ENCODE measurements at places on chromosomes 11 and 22.

GRCh38 chr22:38204784-38205183 lies 3.0 kb downstream of the MAFF start:
- no peak for DNase-seq

DNA sequence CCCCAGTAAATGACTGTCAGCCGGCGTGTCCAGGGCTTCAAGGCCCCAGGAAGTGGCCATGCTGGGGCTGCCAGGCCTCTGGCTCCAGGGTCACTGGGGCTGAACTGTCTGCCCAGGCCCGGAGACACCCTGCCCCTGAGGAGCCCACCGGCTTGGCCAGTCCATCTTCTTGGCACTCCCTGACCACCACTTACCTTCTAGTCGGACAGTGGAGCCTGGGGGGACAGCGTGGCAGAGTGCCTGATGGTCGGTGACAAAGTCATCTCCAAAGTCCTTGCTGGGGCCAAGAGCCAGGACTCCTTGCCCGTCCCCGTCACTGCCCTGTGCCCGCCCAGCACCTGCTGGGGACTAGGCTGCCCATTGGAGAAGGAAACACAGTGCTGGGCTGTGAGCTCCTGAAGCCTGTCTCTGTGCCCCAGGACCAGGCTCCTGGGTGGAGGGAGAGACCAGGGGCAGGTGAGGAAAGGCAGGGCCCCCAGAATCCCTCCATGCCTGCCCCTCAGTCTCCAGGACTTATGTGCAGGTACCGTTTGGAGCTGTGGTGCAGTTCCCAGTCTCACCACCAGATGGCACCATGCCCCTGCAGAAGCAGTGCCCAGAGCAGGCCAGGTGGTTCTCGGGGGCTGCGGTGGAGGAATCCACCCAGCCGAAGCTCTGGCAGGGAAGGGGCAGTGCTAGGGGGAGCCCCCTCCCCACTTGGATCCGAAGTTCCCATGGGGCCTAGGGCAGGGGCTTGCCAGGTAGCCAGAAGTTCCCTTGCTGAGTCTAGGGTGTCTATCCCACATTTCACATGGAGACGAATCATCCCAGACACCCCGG lies 6.0 kb upstream of the CCDC188 start:
- no peak for DNase-seq

GRCh38 chr11:34323601-34324000 lies 34.2 kb downstream of the ABTB2 start:
- no peak for DNase-seq

DNA sequence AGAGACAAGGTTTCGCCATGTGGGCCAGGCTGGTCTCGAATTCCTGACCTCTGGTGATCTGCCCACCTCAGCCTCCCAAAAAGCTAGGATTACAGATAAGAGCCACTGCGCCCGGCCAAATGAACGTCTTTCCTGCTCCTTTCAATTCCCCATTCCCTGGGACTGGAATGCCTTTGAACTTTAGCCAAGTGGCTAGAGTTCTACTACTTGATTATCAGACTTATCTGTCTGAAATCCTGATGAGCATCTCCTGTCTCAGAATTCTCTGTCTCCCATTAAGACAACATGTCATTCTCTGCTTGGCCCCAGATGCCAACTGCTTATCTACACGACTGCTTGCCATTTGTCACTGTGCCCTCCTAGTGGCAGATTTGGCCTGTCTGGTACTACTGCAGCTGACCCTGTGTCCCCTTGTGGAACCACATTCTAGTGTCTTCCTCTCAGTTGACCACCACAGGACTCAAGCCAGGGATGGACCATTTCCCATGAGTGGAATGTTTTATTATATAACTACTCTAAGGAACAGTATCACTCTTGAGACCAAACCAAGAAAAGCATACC lies 33.1 kb upstream of the IPO7 start:
- no peak for DNase-seq

- peak; percentile 87 for DNase-seq
These were observed 10.6 kb upstream of the TREH start for GRCh38 chr11:118689852-118690552.

DNA sequence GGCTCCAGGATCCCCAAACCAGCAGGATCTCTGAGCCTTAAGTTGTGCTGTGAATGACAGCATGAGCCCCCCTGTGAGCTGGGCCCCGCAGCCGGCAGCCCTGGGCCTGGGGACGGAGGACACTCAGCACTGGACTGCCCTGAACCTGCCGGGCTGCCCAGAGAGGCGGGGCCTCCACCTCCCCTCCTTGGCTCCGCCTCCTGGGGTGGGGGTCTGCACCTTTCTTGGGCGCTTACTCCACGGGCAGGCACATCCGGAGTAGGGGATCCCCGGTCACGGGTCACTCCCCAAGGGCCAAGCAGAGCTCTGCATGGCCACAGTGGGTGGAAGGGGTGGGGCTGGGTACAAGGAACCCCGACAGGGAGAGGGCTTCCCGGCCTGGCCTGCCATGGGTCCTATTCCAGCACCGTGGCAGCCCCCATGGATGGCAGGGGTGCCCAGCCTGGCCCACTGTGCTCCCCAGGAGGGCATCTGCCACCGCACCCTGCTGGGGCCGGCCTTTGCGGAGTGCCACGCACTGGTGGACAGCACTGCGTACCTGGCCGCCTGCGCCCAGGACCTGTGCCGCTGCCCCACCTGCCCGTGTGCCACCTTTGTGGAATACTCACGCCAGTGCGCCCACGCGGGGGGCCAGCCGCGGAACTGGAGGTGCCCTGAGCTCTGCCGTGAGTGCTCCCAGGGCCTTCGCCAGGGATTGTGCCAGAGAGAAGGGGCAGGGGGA lies 5.4 kb downstream of the MUC5B start:
- DNase-seq = no peak

DNA sequence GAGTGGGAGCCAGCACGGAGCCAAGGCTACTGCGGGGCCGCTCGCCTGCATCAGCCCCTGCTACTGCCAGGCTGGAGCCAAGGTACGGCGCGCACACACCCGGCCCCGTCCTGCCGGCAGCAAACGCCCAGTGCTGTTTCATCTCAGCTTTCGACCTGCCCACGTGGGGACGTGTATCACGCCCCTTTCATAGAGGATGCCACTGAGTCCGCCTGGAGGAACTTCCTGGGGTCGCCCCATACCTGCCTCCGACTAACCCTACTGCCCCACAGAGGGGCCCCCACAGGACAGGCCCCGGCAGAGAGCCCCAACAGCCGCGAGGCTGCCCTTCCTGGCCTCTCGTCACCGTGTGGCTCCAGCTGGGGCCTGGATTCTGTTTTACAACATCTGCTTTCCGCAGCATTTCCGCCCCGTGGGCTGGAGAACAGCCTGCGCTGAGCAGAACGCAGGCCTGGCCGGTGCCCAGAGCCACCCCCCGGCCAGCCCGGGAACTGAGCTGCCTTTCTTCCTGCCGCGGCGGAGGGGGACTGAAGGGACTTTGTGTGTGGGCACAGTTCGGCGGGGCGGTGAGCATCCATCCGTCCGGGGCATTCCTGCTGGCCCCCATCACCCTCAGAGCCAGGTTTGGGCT lies 22.9 kb upstream of the ARHGAP8 start:
- DNase-seq = no peak

GRCh38 chr22:19568337-19569275 lies 44.4 kb upstream of the CLDN5 start:
- DNase-seq = no peak

DNA sequence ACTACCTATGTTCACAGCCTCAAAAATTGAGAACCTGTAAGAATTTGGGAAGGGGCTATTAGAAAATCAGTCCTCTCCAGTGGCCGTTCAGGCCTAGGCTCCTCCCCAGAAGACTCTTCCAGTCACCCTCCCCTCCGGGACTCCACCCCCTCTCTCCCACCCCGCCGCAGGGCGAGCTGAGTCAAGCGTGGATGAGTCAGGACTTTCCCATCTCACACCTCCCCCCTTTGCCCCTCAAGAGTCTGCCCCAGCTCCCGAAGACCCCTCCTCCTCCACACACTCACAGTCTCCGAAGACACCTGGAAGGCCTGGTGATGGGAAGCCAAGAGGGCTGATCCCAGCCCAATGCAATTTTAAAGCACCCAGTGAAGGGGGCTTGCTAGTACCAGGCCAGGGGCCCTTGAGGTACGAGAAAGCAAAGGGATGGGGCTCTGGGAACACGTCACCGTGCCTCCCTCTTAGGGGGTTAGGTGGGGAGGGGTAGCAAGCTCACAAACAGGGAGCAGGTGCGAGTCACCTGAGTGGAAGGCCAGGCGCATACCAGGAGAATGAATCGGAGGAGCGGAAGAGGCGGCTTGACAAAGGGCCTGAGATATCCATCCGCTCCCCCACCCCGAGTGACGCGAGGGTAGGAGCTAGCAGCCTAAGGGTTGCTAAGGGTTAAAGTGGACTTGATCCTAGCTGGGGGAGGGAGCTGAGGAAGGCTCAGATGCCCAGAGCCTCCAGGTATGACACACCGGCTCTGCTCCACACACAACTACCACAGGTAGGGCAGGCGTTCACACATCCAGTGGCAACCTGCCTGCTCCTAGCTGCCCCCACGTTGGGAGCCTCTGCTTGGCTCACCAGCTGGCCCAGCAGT lies 13.6 kb downstream of the BCL9L start:
- DNase-seq = peak; percentile 91

GRCh38 chr22:34161431-34162123 lies 241.3 kb upstream of the LARGE1 start:
- DNase-seq = no peak

DNA sequence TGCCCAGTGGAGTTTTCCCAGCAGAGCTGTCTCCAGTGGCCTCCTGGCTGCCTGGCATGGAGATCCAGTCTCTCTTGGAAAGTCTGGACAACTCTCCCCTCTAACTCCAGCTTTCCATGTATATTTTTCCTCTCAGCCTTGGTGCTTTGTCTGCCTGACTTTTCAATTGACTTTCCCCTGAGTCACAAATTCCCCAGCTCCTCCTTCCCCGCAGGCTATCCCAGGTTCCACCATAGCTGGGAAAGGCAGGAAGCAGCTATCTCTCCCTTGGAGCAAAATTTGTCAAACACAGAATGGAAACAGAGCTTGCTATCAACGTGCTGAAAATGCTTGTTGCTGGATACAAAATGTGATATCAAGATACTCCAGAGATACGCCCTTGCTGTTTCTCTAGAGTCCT lies 384.8 kb downstream of the TMEM135 start:
- DNase-seq = no peak

Measured in SW 1271 (cell line).